ENCODE measurements at places on chromosomes 2 and 18. TPM values are rescaled to one million over a fixed set of nuclear protein-coding genes. Genes with fewer than 3 reads are reported as not detected.

GRCh38 chr2:164644036-164644700 is 22.9 kb upstream of the GRB14 start:
- no peak for DNase-seq

GRCh38 chr2:19837235-19837766 is 64.5 kb downstream of the TTC32 start:
- DNase-seq = no peak

The MALL gene
- total RNA-seq = 223 TPM

DNA sequence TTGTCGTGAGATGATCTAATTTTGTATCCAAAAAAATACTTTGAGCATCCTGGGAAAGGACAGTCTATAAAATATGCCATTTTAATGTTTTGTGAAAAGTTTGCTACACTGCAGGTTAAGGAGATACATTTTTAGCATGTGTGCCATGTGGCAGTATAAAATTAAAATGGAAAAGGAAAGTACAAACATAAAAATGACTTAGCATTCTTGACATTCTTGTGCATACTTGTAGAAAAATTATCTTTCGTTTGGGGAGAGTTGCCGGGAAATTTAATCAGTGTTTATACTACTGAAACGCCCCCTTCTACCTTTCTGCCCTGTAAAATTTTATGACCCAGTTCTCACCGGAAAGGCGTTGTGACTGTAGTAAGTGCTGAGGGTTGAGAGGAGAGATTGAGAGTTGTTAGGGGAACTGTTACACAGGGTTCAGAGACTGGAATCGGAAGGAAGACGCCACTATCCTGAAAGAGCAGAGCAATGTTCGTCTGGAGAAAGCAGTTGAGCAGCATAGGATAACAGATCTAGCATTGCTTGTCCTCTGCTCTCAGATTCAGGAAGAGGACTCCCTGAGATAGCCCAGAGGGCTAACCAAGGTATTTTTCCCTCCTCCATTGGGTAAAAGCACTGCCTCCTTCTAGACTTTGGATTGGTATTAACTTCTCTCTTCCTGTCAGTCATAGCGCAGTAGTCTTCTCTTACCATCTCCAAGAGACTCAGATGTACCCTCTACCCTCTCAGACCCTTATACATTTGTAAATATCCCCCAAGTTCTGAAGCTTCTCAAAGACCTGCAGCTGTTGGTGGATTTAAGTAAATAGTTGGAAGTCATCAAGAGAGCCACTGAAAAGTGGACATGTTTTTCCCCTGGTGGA is 2.7 kb downstream of the CDH20 start:
- no peak for DNase-seq

The SLC8A1 gene
- 39.5 TPM for total RNA-seq

- DNase-seq = no peak
Observed at GRCh38 chr2:239359196-239359912, 41.5 kb downstream of the HDAC4 start.
